RWPE2 (cell line): ENCODE measurements at places on chromosomes 3 and 15.
A peak's percentile ranks its signal among the peaks of the same experiment; 100 is the strongest.

- peak within 1 kb of the TSS; percentile 88 for H3K4me3 ChIP-seq
- H3K4me1 ChIP-seq, result peaks cover 21% of the 10 kb centered on the region
- peak within 1 kb of the TSS; percentile 86 for H3K27ac ChIP-seq
- H3K36me3 ChIP-seq, result peaks cover 39% of the 10 kb centered on the region
- H3K27me3 ChIP-seq, result no peaks in the 10 kb centered on the region
Measured at GRCh38 chr3:37174532-37175126, at the start of gene LRRFIP2. Gene LRRFIP2 (minus strand): TSS chr3:37174582. CDS start chr3:37148983, 25,599 bp downstream.

DNA sequence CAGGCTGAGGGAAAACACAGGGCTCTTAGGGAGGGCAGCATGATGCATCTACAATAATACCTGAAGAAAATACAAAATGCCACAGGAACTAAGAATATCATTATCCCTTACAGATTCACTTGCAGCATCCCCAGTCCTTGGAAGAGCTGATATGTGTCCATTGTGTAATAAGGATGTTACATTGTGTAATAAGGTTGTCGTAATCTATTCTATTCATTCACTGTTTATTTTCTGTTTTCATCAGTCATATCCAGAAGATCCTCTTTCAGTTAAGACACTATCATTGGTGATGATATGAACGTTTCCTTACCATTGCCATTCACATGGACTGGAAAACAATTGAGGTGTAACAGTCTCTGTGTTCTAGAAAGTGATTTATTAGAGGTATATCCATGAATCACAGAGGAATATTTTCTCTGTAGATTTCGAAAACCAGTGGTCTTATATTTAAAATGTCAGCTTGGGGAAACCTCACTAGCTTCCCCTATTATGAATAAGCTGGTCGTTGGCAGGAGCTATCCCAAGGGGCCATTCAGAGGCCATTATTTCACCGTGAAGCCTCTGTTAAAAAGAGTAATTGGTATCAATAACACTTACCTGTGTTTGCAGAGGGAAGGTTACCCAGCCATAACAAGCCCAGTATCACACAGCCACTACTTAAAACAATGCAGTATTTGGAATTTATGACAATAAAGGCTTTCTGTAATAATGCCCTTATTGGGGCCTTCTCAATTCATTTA is 241.1 kb downstream of the ZNF385D start:
- H3K4me1 ChIP-seq, result no peaks in the 10 kb centered on the region
- no peaks in the 10 kb centered on the region for H3K27me3 ChIP-seq
- no peak overlapping the region for H3K4me3 ChIP-seq
- H3K36me3 ChIP-seq, result no peaks in the 10 kb centered on the region

GRCh38 chr3:8166014-8166413 is 335.6 kb upstream of the LMCD1 start:
- H3K27me3 ChIP-seq, result no peaks in the 10 kb centered on the region
- DNase-seq, result no peak
- H3K36me3 ChIP-seq, result no peaks in the 10 kb centered on the region
- H3K4me3 ChIP-seq, result no peak overlapping the region
- no peak overlapping the region for H3K27ac ChIP-seq
- H3K4me1 ChIP-seq, result no peaks in the 10 kb centered on the region

GRCh38 chr3:20194793-20195460 is 8.9 kb upstream of the SGO1 start:
- no peaks in the 10 kb centered on the region for H3K4me1 ChIP-seq
- no peak overlapping the region for H3K27ac ChIP-seq
- no peak for DNase-seq
- H3K27me3 ChIP-seq, result no peaks in the 10 kb centered on the region
- no peak overlapping the region for H3K4me3 ChIP-seq

DNA sequence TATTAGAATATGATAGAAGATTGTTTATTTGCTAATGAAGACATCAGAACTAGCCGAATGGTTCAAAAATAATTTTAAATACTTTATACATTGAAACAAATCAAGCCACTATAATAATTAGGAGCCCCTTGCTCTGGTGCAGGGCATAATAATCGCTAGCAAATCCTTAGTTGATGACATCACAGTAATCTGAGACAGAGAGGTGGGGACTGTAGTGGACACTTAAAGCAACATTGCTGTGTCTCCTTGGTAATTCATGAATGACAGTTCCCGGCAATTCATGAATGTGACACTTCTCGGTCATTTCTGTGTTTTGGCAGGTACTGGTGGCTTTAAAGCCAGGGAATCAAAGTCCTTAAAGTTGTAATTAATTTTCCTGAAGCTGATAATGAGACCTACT is 114.3 kb downstream of the PPM1L start:
- no peak overlapping the region for H3K27ac ChIP-seq
- no peak overlapping the region for H3K4me3 ChIP-seq
- H3K36me3 ChIP-seq, result no peaks in the 10 kb centered on the region
- peaks cover 9% of the 10 kb centered on the region for H3K27me3 ChIP-seq
- no peak for DNase-seq

GRCh38 chr3:73046195-73046594 is 15.3 kb upstream of the EBLN2 start:
- H3K36me3 ChIP-seq, result peaks cover 35% of the 10 kb centered on the region
- H3K4me1 ChIP-seq, result peaks cover 9% of the 10 kb centered on the region
- no peak for DNase-seq

- H3K4me3 ChIP-seq, result no peak overlapping the region
- no peak for DNase-seq
- no peaks in the 10 kb centered on the region for H3K36me3 ChIP-seq
- no peak overlapping the region for H3K27ac ChIP-seq
- no peaks in the 10 kb centered on the region for H3K27me3 ChIP-seq
Measured at GRCh38 chr3:158509891-158510290, 61.1 kb upstream of the MLF1 start.

DNA sequence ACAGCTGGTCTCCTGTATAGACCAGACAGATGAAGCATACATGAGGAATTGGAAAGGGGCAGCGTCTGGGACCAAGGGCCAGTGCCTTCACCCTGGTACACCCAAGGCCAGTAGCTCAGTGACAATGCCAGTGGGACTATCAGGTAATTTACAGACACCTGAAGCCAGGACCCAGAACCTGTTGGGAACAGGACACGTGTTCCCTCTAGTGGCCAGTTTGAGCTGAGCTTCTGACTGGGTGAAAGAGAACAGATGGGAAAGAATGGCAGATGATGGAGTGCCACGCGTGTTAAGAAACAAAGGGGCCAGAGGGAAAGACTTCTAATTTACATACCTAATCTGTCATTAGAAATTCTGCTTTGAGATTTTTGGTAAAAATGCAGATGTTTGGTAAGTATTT is 5.1 kb upstream of the SLC25A38 start:
- H3K4me1 ChIP-seq, result peaks cover 7% of the 10 kb centered on the region
- no peaks in the 10 kb centered on the region for H3K27me3 ChIP-seq
- H3K36me3 ChIP-seq, result no peaks in the 10 kb centered on the region
- no peak overlapping the region for H3K4me3 ChIP-seq

GRCh38 chr3:88009066-88009465 is 49.7 kb downstream of the CGGBP1 start:
- DNase-seq, result no peak
- H3K36me3 ChIP-seq, result no peaks in the 10 kb centered on the region
- H3K4me3 ChIP-seq, result no peak overlapping the region
- no peaks in the 10 kb centered on the region for H3K27me3 ChIP-seq
- no peaks in the 10 kb centered on the region for H3K4me1 ChIP-seq

DNA sequence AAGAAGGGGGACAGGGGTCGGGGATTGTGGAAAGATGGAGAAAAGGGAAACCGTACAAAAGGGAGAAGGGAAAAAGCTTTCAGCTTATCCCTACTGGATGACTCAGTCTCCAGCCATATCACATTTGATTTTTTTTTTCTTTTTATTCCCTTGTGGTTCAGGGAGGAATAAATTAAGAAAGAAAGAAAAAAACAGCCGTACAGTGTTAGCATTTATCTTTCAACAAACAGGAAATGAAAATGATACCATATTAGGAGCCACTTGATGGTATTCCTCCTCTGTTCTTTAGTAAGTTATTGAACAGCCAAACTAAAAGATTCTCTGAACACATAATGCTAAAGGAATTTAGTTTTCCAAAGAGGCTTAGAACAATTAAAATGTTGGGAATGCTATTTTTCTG is 594.4 kb downstream of the FOXP1 start:
- H3K4me3 ChIP-seq, result no peak overlapping the region
- H3K4me1 ChIP-seq, result peaks cover 17% of the 10 kb centered on the region
- DNase-seq, result no peak
- H3K36me3 ChIP-seq, result peaks cover 35% of the 10 kb centered on the region
- no peaks in the 10 kb centered on the region for H3K27me3 ChIP-seq
- no peak overlapping the region for H3K27ac ChIP-seq

- H3K27me3 ChIP-seq, result no peaks in the 10 kb centered on the region
- no peak for DNase-seq
- no peak overlapping the region for H3K27ac ChIP-seq
- no peaks in the 10 kb centered on the region for H3K4me1 ChIP-seq
- H3K4me3 ChIP-seq, result no peak overlapping the region
- no peaks in the 10 kb centered on the region for H3K36me3 ChIP-seq
Measured at GRCh38 chr3:119376758-119377157, 82.6 kb downstream of the ARHGAP31 start.

- DNase-seq, result no peak
- H3K27me3 ChIP-seq, result no peaks in the 10 kb centered on the region
- no peak overlapping the region for H3K4me3 ChIP-seq
- no peaks in the 10 kb centered on the region for H3K36me3 ChIP-seq
Measured at GRCh38 chr3:46719735-46720271, 2.1 kb upstream of the PRSS50 start.

- no peaks in the 10 kb centered on the region for H3K4me1 ChIP-seq
- H3K27me3 ChIP-seq, result no peaks in the 10 kb centered on the region
- no peak for DNase-seq
- peaks cover 71% of the 10 kb centered on the region for H3K36me3 ChIP-seq
Measured at GRCh38 chr3:194661946-194662345, 10.0 kb downstream of the LSG1 start.

GRCh38 chr3:138625707-138626365 is 17.3 kb downstream of the FAIM start:
- H3K4me1 ChIP-seq, result peaks cover 5% of the 10 kb centered on the region
- H3K27me3 ChIP-seq, result no peaks in the 10 kb centered on the region
- no peak overlapping the region for H3K27ac ChIP-seq
- H3K4me3 ChIP-seq, result no peak overlapping the region
- DNase-seq, result peak; percentile 67
- no peaks in the 10 kb centered on the region for H3K36me3 ChIP-seq

GRCh38 chr3:114756506-114757279 is 390.4 kb downstream of the ZBTB20 start:
- H3K27me3 ChIP-seq, result no peaks in the 10 kb centered on the region
- H3K36me3 ChIP-seq, result no peaks in the 10 kb centered on the region
- peaks cover 4% of the 10 kb centered on the region for H3K4me1 ChIP-seq

DNA sequence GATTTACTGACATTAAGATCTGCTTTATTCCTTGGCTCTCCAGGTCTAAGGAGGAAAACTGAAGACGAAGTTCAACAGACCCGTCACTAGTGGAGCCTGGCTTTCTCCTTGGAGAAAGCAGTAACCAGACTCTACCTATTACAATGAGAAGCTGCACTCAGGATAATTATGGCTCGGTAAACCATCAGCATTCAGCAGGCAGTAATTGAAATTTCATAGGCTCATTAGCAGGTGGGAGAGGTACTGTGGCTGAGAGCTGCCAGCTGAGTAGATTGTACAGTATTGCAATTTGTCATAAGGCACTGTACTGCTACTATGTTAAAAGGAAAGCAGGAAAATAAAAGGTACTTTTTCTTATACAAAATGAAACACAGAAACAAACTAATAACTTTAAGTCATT is 51.2 kb downstream of the CHAC1 start:
- H3K27me3 ChIP-seq, result no peaks in the 10 kb centered on the region
- no peak for DNase-seq
- H3K4me1 ChIP-seq, result peaks cover 6% of the 10 kb centered on the region

DNA sequence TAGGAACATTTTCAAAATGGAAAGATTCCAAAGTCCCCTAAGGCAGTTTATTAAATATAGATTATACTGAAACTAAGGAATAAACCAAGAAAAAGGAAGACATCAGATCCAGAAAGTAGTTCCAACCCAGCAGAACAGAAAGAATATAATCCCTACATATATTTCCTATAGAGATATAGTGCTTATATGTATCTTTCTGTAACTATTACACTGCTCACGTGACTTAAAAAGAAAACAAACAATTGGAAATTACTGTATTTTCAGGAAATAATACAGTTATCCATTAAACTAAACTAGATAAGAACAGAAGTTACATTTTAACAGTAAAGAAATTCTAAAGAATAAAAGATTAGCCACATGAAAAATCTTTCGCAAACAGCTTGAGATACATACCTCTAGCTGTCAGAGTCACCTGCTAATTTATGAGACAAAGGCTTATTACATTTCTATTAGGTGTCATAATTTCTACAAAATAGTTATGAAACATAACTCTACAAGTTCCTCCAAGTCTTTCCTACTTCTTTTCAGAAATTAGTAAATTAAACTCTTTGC is 10.5 kb downstream of the DPH6 start:
- H3K27ac ChIP-seq, result no peak overlapping the region
- no peak for DNase-seq
- peaks cover 40% of the 10 kb centered on the region for H3K36me3 ChIP-seq
- no peak overlapping the region for H3K4me3 ChIP-seq
- no peaks in the 10 kb centered on the region for H3K27me3 ChIP-seq
- H3K4me1 ChIP-seq, result no peaks in the 10 kb centered on the region

- H3K27me3 ChIP-seq, result no peaks in the 10 kb centered on the region
- H3K4me1 ChIP-seq, result no peaks in the 10 kb centered on the region
- H3K4me3 ChIP-seq, result no peak overlapping the region
- no peak overlapping the region for H3K27ac ChIP-seq
- H3K36me3 ChIP-seq, result no peaks in the 10 kb centered on the region
- DNase-seq, result no peak
Measured at GRCh38 chr3:177470197-177470941, 273.1 kb upstream of the TBL1XR1 start.

DNA sequence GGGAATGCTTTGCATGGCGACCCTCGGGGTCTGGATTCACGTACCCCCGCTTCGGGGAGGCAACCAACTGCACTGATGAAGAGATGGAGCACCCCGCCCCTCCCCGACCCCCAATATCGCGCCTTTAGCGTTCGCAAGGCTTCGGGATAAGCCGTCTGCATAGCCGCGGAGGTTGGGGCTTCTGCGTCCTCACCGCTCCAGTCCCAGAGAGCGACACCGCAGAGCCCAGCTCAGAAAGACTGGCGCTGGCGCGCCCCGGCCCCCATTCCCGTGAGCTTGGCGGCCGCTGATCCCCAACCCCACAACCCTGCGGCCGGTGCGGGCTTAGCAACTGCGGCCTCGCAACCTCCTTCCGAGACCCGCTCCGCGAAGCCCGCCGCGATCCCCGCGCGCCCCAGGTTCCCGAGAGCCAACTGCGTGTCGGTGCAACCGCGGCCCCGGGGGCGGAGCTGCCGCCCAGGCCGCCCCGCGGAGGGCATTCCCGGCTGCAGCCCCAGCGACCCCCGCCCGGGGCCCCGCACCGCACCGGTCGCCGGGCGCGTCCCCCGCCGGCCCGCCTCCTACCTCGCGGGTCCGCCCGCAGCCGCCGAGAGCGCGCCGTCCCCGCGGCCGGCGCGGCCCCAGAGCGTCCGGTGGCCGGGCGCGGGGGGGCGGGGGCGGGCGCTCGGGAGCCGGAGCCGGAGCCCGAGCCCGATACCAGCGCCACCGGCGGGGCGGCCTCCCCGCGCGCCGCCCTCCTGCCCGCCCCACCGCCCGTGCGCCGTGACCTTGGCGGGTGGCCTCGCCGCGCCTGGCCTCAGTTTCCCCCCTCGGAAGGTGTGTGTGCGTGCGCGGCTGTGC is 79.5 kb downstream of the IQSEC1 start:
- H3K27me3 ChIP-seq, result peaks cover 9% of the 10 kb centered on the region
- H3K4me1 ChIP-seq, result no peaks in the 10 kb centered on the region
- H3K27ac ChIP-seq, result no peak overlapping the region
- no peaks in the 10 kb centered on the region for H3K36me3 ChIP-seq
- H3K4me3 ChIP-seq, result peak overlapping the region; percentile 79
